Left lung (tissue), 14 donors: ENCODE measurements at places on chromosomes 5 and 9. TPM values are rescaled to one million over a fixed set of nuclear protein-coding genes. Genes with fewer than 3 reads are reported as not detected.
A peak's percentile ranks its signal among the peaks of the same experiment; 100 is the strongest.

DNA sequence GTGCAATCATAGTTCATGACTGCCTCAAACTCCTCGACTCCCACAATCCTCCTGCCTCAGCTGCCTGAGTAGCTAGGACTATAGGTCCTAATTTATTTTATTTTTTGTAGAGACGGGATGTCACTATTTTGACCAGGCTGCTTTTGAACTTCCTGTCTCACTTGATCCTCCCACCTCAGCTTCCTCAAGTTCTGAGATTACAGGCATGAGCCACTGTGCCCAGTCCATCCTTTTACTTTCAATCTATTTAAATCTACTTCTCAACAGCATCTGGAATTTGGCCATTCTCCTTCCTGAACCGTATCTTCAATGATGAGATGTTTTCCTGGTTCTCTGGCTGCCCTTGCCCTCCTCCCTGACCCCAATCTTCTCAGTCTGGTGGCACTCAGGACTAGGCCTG, 12.2 kb upstream of the GRIN1 start:
- H3K4me3 ChIP-seq: peak overlapping the region; percentile 84
- H3K27ac ChIP-seq: peak overlapping the region; percentile 67
- no peak for DNase-seq
- no peaks in the 10 kb centered on the region for H3K36me3 ChIP-seq
- H3K27me3 ChIP-seq: no peaks in the 10 kb centered on the region
- peaks cover 38% of the 10 kb centered on the region for H3K4me1 ChIP-seq

DNA sequence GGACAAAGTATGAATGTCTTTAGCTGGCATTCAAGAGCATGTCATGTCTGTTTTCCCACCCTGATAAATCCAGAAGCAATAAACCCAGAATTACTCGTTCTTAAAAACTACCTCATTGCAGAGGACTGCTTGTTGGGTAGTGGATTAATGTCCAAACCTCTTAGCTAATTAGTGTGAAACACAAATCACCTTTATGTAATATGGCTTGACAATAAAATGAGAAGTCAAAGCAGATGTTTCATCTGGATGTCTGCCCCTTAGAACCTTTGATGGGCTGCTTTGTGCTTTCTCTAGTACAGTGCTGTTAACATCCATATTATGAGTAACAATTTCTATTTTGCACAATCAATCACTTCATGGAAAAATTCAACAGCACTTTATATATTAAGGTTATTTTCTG, 149.1 kb upstream of the TUT7 start:
- H3K36me3 ChIP-seq: no peaks in the 10 kb centered on the region
- H3K4me1 ChIP-seq: no peaks in the 10 kb centered on the region
- H3K27ac ChIP-seq: no peak overlapping the region
- no peak for DNase-seq
- H3K27me3 ChIP-seq: no peaks in the 10 kb centered on the region
- H3K4me3 ChIP-seq: no peak overlapping the region

The PCDHB10 gene
- total RNA-seq: 2.0 TPM

DNA sequence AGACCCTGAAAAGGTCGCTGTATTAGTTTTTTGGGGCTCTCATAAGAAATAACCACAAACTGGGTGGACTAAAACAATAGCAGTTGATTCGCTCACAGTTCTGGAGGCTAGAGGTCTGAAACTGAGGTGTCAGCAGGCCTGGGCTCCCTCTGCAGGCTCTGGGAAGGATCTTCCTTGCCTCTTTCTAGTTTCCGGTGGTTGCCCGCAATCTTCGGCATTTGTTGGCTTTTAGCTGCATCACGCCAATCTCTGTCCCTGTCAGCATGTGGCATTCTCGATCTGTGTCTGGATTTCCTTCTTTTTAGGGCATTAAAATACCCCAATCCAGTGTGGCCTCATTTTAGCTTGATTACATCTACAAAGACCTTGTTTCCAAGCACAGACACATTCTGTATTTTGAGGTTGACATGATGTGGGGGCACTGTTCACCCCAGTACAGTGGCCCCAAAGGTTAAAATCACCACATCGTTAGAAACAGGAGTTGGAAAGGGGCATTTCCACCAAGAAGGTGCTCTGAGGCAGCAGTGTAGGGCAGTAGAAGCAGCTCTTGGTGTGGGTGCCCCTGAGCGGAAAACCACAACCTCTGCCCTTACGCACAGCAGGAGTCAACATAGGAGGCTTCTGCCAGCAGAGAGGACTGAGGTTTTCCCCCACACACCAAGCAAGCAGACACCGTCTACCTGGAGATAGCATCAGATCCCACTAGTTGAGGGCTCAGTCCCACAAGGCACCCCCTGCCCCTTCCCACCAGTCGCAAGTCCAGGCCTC, 13.5 kb downstream of the ZNF79 start:
- no peak for DNase-seq
- H3K27me3 ChIP-seq: no peaks in the 10 kb centered on the region
- no peak overlapping the region for H3K27ac ChIP-seq
- no peaks in the 10 kb centered on the region for H3K4me1 ChIP-seq
- no peak overlapping the region for H3K4me3 ChIP-seq

The C9 gene
- 0.58 TPM for total RNA-seq

- no peaks in the 10 kb centered on the region for H3K27me3 ChIP-seq
- no peak for DNase-seq
- H3K4me3 ChIP-seq: no peak overlapping the region
- H3K27ac ChIP-seq: no peak overlapping the region
- H3K4me1 ChIP-seq: no peaks in the 10 kb centered on the region
- H3K36me3 ChIP-seq: no peaks in the 10 kb centered on the region
Observed at GRCh38 chr5:90226433-90227099, 183.0 kb downstream of the CETN3 start.
